ENCODE measurements at places on chromosomes 2 and 18.

GRCh38 chr2:102010902-102011301 lies 19.1 kb downstream of the IL1R2 start:
- no peak for DNase-seq

DNA sequence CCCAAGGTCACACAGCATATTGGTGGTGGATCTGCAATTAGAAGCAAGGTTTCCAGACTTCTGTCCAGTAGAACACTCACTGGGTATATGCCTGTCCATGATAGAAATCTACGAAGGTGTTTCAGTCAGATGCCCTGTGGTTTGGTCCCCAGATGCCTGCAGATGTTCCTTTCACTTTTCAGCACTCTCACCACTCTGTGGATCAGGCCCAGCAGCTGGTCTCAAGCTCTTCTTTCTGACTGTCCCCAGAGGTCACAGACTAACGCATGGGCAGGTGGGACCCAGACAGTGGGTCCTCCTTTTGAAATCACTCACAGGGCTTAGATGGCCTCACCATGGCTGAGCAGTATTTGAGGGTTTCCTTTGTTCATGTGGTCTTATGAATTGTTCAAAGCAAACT lies 376.5 kb downstream of the ALK start:
- no peak for DNase-seq

DNA sequence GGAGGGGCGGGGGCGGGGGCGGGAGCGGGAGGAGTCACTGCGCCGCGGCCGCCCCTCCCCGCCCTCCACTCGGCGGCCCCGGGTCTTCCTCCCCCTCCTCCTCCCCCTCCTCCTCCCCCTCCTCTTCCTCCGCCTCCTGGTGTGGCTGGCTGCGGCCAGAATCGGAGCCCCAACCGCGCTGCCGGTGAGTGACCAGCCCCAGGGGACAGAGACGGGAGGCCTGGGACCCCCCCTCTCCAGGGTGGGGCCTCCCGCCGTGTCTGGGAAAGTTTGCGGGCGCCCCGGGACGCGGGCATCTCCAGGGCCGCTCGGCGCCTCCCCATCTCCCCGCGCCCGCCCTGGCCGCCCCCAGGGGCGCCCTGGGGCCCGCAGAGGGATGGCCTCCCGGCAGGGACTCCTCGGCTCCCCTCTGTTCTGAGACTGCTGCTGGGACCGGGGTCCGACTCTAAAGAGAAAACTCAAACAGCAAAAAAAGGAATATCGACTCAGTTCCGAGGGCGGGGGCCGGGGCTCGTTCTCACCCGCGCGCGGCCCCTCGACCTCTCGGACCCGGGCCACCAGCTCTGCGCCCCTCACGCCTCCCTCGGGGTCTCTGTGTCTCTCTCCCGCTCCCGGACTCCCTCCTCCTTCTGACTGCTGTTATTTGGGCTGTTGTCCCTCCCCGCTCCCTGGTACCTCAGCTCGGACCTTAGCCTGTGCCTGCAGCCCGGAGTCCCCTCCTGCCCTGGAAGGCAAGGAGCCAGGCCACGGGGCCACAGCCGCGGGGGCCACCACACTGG lies at the start of gene STON1:
Gene STON1 (plus strand): TSS at position 122 of the 779 bp plus-strand sequence. CDS start 50,480 bp downstream, outside the sequence.
- DNase-seq, result no peak

DNA sequence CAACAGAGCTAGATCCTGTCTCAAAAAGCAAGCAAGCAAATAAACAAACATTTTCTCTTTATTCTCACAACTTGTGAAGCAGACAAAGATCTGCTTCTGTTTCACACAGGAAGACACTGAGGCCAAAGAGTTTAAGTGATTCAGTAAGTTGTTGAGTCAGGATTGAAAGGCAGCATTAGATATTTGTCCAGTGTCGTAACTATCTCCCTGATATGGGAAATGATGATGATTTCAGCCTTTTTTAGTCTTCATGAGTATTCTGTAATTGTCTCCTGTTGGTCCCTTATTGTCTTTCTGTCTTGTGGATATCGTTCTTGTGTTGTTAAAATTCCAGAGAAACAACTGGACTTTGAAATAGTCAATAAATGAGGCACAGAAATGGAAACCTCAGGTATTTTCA lies 59.6 kb downstream of the GATA6 start:
- DNase-seq, result no peak

DNA sequence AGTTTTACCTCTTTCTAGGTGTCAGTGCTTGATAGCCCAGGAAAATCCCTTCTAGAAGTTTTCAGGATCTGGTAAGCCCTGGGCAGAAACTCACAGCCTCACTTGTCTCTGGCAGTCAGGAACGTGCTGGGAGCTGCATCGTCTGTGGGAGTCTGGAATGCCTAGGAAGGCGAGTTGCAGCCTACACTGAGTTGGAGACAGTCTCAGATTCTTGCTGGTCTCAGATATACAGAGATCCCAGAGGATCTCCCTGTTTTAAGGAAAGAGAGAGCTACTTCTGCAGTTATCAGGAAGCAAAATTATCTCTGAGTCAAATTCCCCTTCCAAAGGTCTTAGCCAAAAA lies 104.4 kb upstream of the CDC42EP3 start:
- DNase-seq, result no peak

GRCh38 chr2:52135235-52135634 lies 1103.3 kb upstream of the NRXN1 start:
- no peak for DNase-seq

GRCh38 chr2:239462191-239462515 lies 61.3 kb upstream of the HDAC4 start:
- no peak for DNase-seq

- DNase-seq, result no peak
These were observed 489 bp downstream of the TRMT61B start for GRCh38 chr2:28869494-28870145.

DNA sequence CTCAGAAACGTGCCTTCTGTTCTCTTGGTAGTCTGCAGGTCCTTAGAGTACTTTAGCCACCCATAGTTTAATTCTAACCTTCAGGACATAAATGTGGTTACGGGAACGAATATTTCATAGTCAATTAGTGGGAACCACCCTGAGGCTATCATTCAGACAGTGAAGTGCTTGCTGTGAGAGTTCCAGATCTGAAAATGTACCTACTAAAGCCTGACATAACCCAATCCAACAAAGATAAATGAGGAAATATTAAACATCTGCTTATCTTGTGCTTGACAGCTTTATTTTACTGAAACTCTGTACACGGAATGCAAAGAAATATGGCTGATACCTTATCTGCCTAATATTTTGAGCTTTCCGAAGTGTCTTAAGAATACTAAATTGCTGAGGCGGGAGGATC lies 43.0 kb downstream of the RAB27B start:
- no peak for DNase-seq

GRCh38 chr18:48836231-48836805 lies 114.4 kb downstream of the SMAD7 start:
- no peak for DNase-seq

- no peak for DNase-seq
These were observed 643.2 kb upstream of the PIK3C3 start for GRCh38 chr18:41311571-41312547.

GRCh38 chr2:8617590-8617989 lies 64.3 kb upstream of the ID2 start:
- no peak for DNase-seq

GRCh38 chr2:237904831-237905599 lies 45.6 kb downstream of the RAMP1 start:
- DNase-seq, result no peak

GRCh38 chr18:21105936-21106335 lies 5.7 kb downstream of the ROCK1 start:
- DNase-seq, result no peak

- no peak for DNase-seq
These were observed 119.9 kb downstream of the DPP4 start for GRCh38 chr2:161954103-161954502.

DNA sequence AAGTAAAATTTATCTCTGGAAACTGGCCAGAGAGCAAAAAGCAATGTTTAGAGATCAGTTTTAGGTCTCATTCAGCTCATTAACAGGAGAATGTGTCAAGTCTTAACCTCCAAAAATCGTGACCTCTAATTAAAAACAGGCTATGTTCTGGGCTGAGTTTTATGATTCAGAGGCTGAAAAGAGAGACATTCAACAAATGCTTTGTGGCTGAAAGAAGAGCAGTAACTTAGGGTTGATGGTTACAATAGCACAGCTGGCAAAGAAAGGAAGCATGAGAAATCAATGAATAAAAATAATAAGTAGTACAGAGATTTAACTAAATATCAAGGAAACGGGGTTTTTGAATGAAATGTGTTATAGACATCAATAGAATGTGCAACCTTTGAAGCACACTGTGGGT lies 13.1 kb downstream of the TGIF1 start:
- no peak for DNase-seq

DNA sequence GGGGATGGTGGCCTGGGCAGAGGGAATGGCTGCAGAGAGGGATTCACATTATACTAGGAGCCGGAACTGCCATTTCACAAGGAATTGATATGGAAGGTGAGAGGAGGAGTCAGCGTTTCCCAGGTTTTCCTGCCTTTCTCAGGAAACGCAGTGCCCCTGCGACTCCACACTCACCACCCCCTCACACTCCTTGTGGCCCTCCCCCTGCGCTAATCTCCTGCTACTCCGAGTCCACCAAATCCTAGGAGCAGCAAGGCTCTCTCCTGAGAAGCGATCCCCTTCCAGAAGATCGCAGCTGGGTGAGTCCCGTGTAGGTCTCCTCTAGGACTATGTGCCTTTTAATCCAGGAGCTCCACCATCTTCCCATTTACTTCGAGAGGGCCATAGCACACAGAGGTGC lies 140.6 kb downstream of the VAPA start:
- no peak for DNase-seq

DNA sequence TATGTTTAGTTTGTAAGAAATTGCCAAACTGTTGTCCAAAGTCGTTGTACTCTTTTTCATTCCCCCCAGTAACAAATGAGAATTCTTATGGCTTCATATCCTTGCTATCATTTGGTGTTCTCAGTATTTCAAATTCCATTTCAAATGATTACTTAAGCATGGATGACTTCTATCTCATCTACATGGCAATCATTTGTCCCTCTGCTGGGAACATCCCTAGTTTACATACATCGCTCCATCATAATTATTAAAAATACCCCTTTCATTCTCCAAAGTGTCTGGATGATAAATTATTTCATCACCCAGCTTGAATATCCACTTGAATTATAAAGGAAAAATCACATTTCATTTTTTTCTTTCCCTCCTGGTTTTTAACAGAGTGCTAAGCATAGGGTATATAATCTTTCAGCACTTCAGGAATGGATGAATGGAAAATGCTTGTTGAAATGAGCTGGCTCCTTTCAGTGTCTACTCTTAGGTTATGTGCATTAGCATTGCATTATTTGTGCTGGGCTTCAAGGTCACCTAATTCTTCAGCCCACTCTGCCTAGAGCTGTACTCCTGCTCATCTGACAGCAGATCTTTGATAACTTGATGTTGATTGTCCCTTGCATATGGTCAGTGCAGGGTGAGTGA lies 33.1 kb downstream of the XIRP2 start:
- DNase-seq, result no peak

- DNase-seq, result no peak
These were observed 177.4 kb upstream of the CWC22 start for GRCh38 chr2:180184506-180184905.

GRCh38 chr2:191243154-191243553 lies 2.0 kb upstream of the MYO1B start:
- DNase-seq, result no peak

DNA sequence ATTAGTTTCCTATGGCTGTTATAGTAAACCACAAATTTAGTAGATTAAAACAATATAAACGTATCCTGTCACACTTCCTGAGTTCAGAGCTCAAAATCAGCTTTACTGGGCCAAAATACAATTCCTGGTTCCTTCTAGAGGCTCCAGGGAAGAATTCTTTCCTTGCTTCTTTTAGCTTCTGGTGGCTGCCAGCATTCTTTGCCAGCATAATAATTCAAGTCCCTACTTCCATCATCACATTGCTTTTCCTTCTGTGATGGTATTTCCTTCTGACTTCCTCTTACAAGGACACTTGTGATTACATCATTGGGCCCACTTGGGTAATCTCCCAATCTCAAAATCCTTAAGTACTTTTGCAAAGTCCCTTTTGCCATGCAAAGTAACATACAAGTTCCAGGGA lies 40.6 kb downstream of the MOB4 start:
- no peak for DNase-seq

DNA sequence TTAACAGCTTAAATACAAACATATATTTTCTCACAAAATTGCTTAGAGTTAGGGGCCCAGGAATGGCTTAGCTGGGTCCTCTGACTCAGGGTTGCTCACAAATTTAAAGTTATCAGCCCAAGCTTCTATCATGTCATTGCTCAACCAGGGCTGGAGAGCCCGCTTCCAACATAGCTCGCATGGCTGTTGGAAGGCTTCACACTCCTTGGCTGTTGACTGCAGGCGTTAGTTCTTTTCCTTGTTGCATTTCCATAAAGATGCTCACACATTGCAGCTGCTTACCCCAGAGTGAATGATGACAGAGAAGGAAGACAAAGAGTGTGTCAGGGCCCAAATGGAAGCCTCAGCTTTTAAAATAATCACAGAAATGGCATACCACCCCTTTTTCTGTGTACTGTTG lies 62.9 kb upstream of the TFPI start:
- DNase-seq, result no peak

- DNase-seq, result no peak
These were observed 702.2 kb upstream of the NRXN1 start for GRCh38 chr2:51734115-51734514.

DNA sequence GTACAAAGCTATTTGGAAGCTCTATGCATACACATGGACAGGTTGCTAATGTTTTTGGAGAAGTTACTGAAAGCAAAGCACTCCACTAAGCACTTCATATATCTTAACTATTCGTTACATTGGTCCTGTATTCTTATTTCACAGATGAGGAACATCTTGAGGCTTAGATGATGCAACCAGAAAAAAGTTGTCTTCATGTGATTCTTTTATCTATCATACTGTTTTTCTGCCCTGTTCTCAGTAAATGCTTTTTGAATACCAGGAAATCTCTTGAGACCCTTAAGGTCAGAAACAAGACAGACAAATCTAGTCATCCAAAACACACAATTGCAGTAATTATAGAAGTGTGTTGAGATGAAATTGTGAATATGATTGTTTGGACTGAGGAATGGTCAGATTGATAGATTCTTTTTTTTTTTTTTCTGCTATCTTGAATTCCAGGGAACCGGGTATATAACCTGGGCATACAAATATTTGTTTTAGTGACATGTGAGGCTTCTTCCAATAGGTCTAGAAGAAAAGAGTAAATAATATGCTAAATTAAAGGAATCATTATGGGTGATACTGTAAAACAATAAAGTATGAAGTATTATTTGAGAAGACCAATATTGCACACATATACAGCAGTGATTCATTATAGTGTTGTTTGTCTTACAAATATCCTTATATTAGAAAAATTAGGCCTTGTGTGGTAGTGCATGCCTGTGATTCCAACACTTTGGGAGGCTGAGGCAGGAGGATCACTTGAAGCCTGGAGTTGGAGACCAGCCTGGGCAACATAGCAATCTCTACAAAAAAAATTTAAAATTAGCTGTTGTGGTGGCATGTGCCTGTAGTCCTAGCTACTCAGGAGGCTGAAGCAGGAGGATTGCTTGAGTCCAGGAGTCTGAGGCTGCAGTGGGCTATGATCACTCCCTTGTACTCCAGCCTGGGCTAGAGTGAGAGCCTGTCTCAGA lies 33.7 kb downstream of the EHBP1 start:
- DNase-seq, result no peak

DNA sequence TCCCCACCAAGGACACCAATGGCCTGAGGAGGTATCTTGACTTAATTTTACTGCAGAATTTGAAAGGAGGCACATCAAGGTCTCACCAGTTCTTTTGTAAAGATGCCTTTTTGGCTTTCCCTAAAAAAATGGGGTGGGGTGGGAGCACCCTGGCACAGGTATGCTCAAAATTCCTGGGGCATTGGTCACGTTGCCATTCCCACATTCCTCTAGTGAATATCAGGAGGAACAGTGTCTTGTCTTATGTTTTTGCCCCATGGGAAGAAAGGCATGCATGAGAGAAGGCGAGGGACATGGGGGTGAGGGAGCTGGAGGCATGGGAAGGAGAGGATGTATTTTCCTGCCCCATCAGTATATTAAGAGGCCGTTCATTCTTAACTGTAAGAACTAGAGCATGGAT lies 275.3 kb downstream of the CMPK2 start:
- no peak for DNase-seq

Measured in activated naive CD8-positive, alpha-beta T cell treated with anti-CD3 and anti-CD28 coated beads, Interleukin-2, amount 50 U/mL, for 16 hours (primary cell).